ENCODE measurements at places on chromosomes 1 and 21. TPM values are rescaled to one million over a fixed set of nuclear protein-coding genes. Genes with fewer than 3 reads are reported as not detected.

Gene GCSAML
- total RNA-seq = not detected

Gene HMGN2
- 192 TPM for total RNA-seq

- no peaks in the 10 kb centered on the region for H3K36me3 ChIP-seq
- DNase-seq = no peak
- no peak overlapping the region for H3K27ac ChIP-seq
- no peaks in the 10 kb centered on the region for H3K4me1 ChIP-seq
- H3K4me3 ChIP-seq = no peak overlapping the region
- H3K27me3 ChIP-seq = no peaks in the 10 kb centered on the region
Measured at GRCh38 chr1:214645712-214646111, 42.7 kb downstream of the CENPF start.

Gene MYCL
- total RNA-seq = 0.98 TPM

GRCh38 chr1:230425252-230426091, 660 bp downstream of the PGBD5 start:
- H3K27me3 ChIP-seq = no peaks in the 10 kb centered on the region
- no peak for DNase-seq

Gene DARS2
- 15.8 TPM for total RNA-seq

Gene CFAP74
- total RNA-seq = 0.98 TPM

DNA sequence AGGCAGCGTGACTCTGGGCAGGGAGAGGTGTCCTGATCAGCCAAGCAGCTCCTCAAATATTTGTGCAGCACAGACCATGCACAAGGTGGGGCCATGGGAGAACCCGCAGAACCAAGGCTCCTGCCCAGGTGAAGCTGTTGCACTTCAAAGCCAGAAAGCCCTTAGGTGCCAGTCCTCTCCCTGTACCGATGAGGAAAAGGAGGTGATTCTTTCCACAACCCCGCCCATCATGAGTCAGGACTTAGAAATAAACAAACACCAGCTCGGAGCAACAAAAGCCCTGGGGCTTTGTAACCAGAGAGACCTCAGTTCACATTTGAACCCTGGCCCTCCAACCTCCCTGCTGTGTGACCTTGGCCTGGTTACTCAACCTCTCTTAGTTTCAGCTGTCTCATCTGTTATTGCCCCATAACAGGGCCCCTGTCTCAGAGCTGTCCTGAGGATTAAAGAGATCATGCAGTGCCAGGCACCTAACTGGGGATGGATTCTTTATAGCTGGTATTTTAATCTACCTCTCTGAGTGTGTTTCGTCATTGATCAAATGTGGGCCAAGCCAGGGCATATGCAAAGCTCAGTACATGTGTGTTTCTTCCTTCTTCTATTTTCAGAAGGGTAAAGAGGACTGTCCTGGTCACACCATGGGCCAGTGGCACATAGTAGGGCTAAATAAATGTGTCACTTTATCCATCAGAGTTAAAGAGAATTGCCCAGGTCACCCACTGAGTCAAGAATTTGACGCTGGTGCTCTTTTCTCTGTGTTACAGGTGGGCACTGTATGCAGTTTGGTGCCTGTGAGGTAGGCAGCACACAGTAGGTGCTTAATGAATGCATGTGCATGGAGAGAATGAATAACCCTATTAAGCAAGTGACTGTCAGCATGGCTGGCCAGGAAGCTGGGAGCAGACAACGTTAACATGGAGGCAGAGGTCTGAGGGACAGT, 1.4 kb downstream of the LDLRAD1 start:
- H3K27ac ChIP-seq = peak overlapping the region; percentile 61
- DNase-seq = peak; percentile 74
- no peak overlapping the region for H3K4me3 ChIP-seq
- H3K36me3 ChIP-seq = no peaks in the 10 kb centered on the region
- H3K4me1 ChIP-seq = no peaks in the 10 kb centered on the region
- H3K27me3 ChIP-seq = no peaks in the 10 kb centered on the region

GRCh38 chr21:41945982-41946381, 7.8 kb downstream of the C2CD2 start:
- H3K36me3 ChIP-seq = no peaks in the 10 kb centered on the region
- H3K27ac ChIP-seq = no peak overlapping the region
- peaks cover 3% of the 10 kb centered on the region for H3K4me1 ChIP-seq
- DNase-seq = no peak

GRCh38 chr1:109490029-109490933, 3.6 kb upstream of the CYB561D1 start:
- no peaks in the 10 kb centered on the region for H3K4me1 ChIP-seq
- H3K27me3 ChIP-seq = no peaks in the 10 kb centered on the region
- H3K4me3 ChIP-seq = no peak overlapping the region
- no peak overlapping the region for H3K27ac ChIP-seq

- H3K27me3 ChIP-seq = no peaks in the 10 kb centered on the region
- H3K36me3 ChIP-seq = no peaks in the 10 kb centered on the region
- H3K4me1 ChIP-seq = no peaks in the 10 kb centered on the region
Measured at GRCh38 chr1:147565189-147565980, 24.1 kb downstream of the BCL9 start.

Gene AMPD1
- total RNA-seq = 2.9 TPM

DNA sequence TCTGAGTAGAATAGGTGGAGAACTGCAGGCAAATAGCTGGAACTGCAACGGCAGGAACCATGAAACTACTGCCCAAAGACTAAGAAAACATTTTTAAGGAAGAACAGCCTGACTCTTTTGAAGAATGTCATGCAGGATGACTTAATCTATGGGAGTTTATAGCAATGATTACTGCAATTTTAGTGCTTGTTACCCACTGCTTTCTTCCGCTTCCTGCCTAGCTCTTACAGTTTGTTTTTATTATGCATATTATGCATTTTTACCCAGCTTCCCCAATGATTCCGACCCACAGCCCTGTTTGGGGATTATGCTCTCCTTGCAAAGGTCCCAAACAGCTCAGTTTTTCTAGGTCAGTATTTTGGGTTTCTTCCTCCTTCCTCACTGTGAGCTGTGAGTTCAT, 71.2 kb downstream of the PCNX2 start:
- H3K27ac ChIP-seq = no peak overlapping the region
- DNase-seq = no peak
- no peaks in the 10 kb centered on the region for H3K27me3 ChIP-seq
- no peaks in the 10 kb centered on the region for H3K4me1 ChIP-seq

GRCh38 chr1:108815566-108815965, 41.3 kb downstream of the AKNAD1 start:
- H3K4me3 ChIP-seq = no peak overlapping the region
- DNase-seq = no peak
- H3K27ac ChIP-seq = peak overlapping the region; percentile 75
- H3K36me3 ChIP-seq = no peaks in the 10 kb centered on the region
- H3K4me1 ChIP-seq = no peaks in the 10 kb centered on the region

DNA sequence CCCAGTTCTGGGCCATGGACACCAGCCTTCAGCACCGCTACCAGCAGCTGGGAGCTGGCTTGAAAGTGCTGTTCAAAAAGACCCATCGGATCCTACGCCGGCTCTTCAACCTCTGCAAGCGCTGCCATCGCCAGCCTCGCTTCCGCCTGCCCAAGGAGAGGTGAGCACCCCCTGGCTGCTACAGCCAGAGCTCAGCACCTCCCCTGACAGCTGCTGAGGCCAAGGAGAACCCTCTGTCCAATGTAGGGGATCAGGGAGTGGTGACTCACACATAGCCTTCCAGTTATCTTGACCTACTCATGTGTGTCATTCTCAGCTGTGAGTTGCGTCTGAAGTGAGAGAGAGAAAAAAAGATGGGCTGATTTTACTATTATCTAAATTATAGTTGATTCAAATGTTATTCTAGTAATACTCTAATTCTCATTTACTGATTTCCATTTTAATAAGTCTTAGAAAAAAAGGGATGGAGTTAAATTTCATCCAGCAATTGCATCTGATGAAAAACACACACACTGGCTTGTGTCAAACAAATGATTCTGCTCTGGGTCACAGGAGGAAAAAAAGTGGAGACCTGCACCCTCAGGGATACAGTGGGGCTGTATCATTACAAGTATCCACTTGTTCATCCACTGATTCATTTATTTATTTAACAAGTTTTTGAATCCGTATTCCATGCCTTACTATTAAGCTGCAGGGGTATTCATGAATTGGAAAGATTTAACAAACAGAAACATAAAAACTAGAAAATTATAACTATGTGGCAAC, 108.0 kb downstream of the BRINP2 start:
- no peaks in the 10 kb centered on the region for H3K36me3 ChIP-seq
- H3K27ac ChIP-seq = no peak overlapping the region
- no peaks in the 10 kb centered on the region for H3K4me1 ChIP-seq
- H3K4me3 ChIP-seq = no peak overlapping the region
- no peak for DNase-seq

GRCh38 chr1:3955196-3955772, 55.2 kb upstream of the C1orf174 start:
- DNase-seq = no peak
- no peaks in the 10 kb centered on the region for H3K36me3 ChIP-seq
- no peaks in the 10 kb centered on the region for H3K4me1 ChIP-seq
- no peaks in the 10 kb centered on the region for H3K27me3 ChIP-seq

GRCh38 chr1:195789321-195789720, 818.9 kb downstream of the KCNT2 start:
- no peaks in the 10 kb centered on the region for H3K36me3 ChIP-seq
- H3K4me1 ChIP-seq = no peaks in the 10 kb centered on the region
- no peaks in the 10 kb centered on the region for H3K27me3 ChIP-seq
- H3K27ac ChIP-seq = no peak overlapping the region
- no peak overlapping the region for H3K4me3 ChIP-seq

DNA sequence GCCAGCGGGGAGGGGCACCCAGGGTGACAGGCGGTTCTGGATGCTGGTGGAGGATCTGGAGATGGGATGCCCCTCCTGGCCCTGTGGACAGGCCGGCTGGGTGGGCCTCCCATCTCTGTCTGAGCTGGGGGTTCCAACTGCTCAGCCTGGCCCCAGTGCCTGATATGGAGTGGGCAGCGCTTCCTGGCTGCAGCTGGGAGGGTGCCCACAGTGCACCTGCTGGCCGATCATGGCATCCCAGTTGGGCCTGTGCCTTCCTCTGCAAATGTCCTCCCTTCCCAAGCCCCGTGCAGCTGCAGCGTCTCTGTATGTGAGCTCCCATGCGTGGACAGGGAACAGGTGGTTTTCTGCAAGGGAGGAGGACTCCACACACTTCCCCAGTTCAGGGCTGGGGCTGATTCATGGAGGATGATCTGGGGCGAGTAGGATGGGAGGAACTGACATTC, 2.1 kb downstream of the PFKL start:
- no peak overlapping the region for H3K4me3 ChIP-seq
- no peaks in the 10 kb centered on the region for H3K27me3 ChIP-seq

- H3K4me3 ChIP-seq = no peak overlapping the region
- no peak overlapping the region for H3K27ac ChIP-seq
- H3K27me3 ChIP-seq = peaks cover 20% of the 10 kb centered on the region
- H3K36me3 ChIP-seq = no peaks in the 10 kb centered on the region
- H3K4me1 ChIP-seq = no peaks in the 10 kb centered on the region
Measured at GRCh38 chr1:156384007-156384406, 15.0 kb downstream of the RHBG start.

- no peak for DNase-seq
- no peak overlapping the region for H3K27ac ChIP-seq
- no peak overlapping the region for H3K4me3 ChIP-seq
- H3K36me3 ChIP-seq = no peaks in the 10 kb centered on the region
- no peaks in the 10 kb centered on the region for H3K4me1 ChIP-seq
Measured at GRCh38 chr1:53371851-53372250, 44.0 kb upstream of the LRP8 start.

Gene ABCA4
- 1.3 TPM for total RNA-seq

GRCh38 chr1:115251340-115251748, 86.7 kb downstream of the NGF start:
- no peak overlapping the region for H3K27ac ChIP-seq
- no peaks in the 10 kb centered on the region for H3K36me3 ChIP-seq
- no peak for DNase-seq
- H3K27me3 ChIP-seq = no peaks in the 10 kb centered on the region

DNA sequence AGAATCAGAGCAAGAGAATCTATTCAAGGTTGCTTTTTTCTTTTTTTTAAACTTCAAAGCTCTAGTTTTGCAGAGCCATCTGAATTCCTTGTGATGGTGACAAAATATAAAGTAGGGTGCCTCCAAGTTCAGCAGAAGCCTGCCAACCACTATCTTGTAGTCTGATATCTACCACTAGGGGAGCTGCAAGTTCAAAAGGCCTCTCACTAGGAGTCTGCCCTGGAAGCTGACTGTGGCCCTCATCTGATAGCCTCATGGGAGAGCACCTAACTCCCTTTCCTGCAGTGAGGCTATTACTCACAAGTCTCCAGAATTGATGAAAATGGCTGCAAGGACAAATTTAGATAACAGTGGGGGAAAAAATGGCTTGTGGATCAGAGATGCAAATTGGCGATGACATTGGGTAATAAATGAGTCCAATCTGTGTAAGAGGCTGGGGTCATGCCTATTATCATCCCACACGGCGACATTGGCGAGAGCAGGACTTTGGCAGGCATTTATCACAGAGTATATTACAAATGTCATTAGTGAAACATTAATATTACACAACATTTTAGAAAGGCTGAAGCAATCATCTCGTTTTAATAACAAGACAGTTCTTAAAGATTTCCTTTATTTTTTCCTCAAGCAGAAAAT, 10.7 kb upstream of the ZP4 start:
- H3K4me3 ChIP-seq = no peak overlapping the region
- no peaks in the 10 kb centered on the region for H3K4me1 ChIP-seq
- no peaks in the 10 kb centered on the region for H3K36me3 ChIP-seq
- no peak overlapping the region for H3K27ac ChIP-seq
- no peak for DNase-seq

Gene DNM3
- total RNA-seq = 7.5 TPM

Measured in breast epithelium (tissue), 4 donors.